ENCODE measurements at places on chromosomes 1 and 21.

GRCh38 chr1:26921540-26922430, at the start of gene NUDC:
Gene NUDC, plus strand, starts transcription at chr1:26921743. Its CDS starts 106 bp downstream, at chr1:26921849.
- peak; percentile 96 for DNase-seq

- peak; percentile 6 for DNase-seq
These were observed 89.6 kb downstream of the PKN2 start for GRCh38 chr1:88773540-88774150.

GRCh38 chr1:29757866-29758780, 521.8 kb downstream of the PTPRU start:
- DNase-seq: no peak

DNA sequence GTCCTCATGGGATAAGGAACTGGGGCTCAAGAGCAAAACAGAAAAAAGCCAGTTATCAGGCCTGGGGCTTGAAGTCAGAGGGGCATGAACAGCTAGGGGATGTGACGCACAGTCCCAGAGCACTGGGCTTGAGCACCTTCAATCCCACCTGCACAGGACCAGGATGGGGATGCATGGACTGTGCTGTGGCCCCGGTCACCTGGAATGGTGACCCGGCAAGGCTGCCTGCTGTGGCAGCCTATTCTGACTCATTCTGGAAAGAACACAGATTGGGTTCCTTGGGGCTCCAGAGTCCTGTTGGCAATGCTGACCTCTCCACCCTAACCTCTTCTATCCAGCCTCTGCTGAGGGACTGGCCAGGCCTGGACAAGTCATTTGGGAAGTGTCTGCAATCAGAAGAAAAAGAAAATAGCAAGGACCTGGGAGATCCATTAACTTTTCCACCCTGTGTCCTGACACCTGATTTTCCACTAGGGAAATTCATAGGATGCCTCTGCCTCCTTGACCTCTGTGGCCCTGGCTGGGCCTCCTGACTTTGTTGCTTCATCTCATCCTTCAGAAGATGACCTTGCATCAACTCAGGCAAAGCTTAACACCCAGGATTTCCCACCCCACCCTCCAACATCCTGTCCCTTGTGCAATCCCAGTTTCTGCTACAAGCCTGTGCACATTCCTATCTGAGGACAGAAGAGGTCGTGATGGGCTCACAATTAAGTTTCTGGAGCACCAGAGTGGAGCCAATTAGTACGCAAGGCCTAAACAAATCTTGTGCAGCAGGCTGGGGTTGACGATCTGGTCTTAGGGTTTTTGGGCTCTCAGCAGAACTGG, 17.9 kb upstream of the FMOD start:
- no peak for DNase-seq

DNA sequence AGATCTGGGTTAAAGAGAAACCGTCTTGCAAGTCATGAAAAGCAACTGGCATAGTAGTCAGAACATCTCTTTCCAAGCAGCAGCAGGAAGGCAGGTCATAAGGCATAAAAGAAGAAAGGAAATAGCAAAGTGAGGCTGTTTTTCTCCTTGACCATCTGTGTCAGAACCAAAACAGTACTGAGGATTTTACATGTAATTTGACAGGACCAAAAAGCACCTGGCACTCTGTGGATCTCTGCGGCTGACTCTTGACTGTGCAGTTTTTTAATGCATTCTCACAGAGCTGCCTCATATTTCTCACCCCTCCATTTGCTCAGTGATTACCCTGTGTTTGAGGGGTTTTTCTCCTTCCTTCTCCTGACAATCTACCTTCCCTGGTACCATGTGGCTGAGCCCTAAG, 17.7 kb downstream of the TBX15 start:
- DNase-seq: no peak

DNA sequence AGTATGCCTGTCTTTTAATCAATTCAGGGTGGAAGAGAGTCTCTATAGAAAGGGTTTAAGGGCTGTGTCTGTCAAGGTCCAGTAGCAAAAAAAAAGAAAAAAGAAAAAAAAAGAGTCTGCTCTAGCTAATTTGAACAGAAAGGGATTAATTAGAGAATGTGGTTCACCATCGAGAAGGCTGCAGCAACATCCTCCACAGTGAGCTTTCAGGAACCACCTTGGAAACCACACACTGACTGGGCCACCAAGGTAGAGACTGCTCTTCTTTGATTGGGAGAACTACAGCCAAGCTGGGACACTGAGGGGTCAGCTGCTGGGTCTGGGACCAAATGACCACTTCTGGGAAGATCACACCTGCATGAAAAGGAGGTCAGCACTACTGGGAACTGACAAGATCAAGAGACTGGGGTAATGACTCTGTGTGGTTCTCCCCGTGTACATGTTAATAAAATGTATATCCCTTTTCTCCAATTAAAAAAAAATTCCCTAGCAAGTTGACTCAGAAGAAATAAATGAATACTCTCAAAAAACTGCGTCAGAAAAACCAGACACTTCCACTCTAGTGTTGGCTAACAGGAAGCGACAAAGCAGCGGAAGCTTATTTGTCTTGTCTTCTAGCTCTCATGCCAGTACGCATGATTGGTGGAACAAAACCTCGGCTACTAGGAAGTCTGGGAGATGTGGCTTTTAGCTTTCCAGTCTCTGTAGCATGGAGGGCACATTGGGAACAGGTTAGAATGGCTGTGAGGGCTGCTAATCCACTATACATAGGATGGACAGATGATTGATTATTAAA, 60.0 kb upstream of the IVNS1ABP start:
- no peak for DNase-seq

GRCh38 chr21:35578831-35579471, 481.4 kb downstream of the SETD4 start:
- DNase-seq: peak; percentile 36

- DNase-seq: no peak
These were observed 94.2 kb downstream of the DISC1 start for GRCh38 chr1:231720652-231721325.

DNA sequence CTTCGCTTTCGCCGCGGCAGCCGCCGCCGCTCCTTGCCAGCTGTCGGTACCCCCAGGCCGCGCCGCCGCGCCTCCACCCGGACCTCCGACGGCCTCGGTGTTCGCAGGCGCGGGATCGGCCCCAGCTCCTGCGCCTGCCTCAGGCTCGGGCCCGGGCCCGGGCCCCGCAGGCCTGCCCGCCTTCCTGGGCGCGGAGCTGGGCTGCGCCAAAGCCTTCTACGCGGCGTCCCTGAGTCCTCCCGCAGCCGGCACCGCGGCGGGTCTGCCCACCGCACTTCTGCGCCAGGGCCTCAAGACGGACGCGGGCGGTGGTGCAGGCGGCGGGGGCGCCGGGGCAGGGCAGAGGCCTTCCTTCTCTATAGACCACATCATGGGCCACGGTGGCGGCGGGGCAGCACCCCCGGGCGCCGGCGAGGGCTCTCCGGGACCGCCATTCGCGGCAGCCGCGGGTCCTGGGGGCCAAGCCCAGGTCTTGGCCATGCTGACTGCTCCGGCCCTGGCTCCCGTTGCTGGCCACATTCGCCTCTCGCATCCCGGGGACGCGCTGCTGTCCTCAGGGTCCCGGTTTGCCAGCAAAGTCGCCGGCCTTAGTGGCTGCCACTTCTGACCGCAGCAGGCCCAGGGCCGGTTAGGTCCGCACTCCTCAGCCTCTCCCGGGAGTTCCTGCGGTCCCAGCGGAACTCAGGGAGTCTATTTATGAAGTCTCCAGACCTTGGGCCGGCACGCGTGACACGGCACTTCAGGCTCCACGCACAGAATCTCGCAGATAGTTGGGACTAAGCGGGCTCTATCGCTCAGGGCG, 1.4 kb downstream of the FOXD2 start:
- no peak for DNase-seq

DNA sequence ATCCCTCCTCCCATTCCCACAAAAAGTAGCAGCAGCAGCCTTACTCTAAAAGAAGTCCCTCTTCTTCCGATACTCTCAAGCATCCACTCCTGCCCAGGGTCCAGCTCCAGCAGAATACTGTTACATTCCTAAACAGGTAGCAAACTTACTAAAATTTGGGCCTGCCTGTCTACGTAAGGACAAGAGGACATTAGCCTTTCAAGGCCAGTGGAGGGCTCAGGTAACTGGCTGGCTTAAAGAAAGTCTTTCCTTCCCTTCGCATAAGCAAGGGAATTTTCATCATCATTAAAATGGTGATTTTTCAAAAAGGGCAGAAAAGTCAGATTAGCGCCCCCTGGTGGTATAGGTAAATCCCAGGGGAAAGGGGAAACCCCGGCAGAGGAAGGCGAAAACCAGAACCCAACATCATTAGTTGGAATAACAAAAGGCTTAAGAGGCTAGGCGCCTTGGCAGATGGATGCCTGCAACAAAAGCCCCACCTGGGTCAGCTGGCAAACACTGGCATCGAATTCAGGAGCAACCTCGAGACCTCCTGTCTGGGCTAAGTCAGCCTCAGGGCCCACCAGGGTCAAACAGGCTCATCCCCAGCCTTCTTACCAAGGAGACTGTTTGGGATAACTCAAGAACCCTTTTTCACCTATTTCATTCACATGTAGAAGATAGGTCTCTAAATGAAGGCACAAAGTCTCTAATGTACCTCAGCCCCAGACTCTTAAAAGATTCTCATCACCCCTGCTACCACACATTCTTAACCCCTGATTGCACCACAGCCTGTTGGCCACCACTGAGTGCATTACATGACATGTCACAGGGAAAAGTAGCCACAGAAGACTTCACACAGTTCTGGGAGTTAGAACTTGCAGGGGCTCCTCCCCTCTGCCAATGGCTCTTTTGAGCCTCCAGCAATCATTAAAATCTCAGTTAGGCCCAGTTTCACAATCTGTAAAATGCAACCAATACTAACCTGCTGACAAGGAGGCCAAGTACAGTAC, 36.7 kb downstream of the ERI3 start:
- peak; percentile 10 for DNase-seq

DNA sequence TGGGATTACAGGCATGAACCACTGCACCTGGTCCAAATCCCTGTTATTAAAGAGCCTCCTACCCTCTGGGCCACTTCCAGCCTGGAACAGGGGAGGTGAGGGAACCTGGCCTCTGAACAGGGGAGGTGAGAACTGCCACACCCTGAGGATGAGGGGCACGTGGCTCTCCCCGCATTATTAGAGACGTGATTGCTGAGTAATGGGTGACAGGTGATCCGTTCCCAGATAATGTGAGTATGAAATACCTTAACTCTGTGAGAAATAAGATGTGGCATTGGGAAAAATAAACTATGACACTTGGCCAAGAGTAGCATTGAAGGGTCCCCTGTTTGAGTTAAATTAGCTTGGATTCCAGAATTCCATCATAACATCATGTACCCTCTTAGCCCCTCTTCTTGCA, 13.6 kb upstream of the SLC25A34 start:
- no peak for DNase-seq

DNA sequence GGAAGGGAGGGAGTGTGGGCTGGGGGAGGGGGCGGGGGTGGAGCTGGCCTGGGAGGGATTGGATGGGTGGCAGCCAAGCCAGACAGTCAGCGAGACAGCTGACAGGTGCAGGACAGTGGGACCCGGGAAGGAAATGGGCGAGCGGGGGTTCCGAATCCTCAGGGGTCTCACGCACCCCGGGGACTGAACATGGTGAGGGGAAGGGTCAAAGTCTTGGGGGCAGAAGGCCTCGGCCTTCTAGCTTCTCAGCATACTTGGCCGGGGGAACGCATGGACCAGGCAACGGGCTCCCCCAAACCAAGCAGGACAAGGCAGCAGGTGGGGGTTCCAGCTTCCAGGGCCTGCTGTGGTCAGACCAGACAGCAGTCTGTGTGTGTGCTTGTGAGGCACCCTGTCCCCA, 23.1 kb downstream of the CASZ1 start:
- DNase-seq: no peak

GRCh38 chr1:85195703-85196102, 5.1 kb downstream of the SYDE2 start:
- DNase-seq: no peak

- no peak for DNase-seq
These were observed 59.5 kb downstream of the ACBD3 start for GRCh38 chr1:226126824-226127569.

DNA sequence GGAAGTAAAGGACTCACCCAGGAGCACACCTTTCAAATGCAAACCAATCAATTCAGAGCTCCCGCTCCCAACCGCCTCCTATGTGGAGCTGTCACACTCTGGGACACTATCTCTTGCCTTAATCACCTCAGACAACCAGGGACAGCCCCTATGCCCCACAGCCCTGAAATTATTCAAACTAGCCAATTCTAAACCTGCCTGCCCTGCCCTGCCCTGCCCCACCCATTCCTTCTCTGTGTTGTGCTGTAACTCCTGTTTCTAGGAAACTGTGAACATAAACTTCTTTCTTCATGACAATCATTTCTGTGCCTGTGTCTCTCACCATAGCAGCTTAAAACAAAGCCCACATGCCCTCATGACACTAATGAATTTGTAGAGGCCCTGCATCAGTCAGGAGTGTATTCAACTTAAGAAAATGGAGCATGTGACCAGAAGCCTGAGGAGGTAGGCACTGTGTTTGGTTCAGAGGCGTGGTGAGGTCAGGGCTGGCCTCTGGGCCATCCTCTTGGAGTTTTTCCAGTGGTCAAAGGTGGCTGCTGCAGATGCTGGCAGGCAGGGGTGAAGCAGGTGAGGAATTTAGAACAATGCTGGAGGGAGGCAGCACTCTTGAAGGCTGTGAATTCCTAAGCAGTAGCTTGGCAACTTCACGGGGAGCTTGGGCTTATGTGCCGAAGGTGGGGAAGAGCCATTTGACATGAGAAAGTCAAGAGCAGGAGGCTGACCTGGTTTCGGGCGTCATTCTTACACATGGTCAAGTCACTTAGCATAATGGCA, 74.5 kb downstream of the RHOU start:
- no peak for DNase-seq

- DNase-seq: no peak
These were observed 414.9 kb downstream of the SMYD3 start for GRCh38 chr1:246092136-246092535.

DNA sequence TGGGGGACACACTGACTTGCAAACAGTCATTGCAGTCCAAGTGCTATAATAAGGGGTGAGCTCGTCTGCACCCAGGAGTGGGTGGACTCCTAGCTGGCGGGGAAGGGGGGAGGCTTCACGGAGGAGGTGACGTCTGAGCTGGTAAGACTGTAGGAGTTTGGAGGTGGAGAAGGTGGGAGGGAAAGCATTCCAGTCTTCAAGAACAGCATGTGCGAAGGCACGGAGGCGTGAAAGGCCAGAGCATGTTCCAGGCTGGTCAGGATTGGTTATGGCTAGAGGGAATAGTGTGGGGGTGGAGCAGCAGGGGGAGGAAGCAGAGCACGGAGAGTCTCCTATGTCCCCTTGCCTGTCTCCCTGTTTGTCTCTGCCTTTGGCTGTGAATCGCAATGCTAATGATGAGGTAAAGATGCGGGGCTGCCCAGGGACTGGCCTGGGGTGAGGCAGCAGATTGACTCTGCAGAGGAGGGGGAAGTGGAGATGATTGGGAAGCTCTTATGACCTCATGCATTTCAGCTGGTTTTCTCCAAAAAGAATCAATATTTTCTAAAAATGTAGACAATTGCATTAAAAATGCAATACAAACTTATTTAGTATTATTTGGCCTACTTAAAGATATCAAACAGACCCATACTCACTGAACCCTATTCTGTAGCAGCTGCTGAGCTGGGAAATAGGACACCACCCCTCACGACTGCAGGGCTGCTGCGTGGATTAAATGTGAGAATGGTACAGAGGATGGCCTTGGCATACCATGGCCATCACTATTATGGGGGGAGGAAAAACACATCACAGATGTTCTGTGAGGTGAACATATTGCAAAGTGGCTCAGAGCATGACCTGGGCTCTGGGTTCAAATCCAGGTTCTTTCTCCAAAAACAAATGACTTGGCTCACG, 2.6 kb upstream of the ZNF436 start:
- DNase-seq: no peak

GRCh38 chr1:235857756-235858155, 8.9 kb downstream of the LYST start:
- no peak for DNase-seq

GRCh38 chr21:31644643-31645042, 14.8 kb upstream of the SOD1 start:
- no peak for DNase-seq
